ENCODE measurements at places on chromosomes 6 and 20.

DNA sequence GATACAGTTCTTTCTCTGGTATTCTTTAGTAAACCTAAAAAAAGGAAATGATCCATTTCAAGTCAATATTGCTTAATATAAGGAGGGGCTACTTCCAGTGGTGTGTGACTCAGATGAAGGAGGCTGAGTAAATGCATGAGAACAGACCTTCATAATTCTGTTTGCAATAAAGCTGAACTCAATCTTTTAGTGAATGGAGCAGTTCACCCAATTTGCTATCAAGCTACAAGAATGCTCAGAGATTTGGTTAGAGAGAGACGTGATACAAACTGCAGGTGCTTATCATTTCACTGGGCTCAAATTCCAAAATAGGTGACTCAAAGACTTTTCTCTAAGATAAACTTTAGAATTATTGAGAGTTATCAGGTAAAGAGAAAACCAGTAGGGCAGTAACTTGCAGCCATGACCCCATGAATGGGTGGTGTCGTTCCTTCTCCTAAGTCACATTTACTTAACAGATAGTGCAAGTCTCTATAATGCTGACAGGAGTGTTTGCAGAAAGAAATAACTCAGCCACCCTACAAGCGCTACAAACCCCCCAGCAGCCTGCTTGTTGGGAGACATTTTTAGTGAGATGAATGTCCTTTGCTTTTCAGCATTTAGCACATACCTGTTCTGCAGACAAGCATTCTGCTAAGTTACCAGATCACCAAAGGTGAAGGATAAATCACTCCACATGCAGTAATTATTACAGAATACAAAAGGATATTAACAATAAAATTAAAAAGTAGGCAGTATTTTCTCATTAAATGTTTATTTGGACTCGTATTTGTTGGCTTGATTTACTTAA is 16.4 kb upstream of the BLOC1S5 start:
- no peak for DNase-seq

DNA sequence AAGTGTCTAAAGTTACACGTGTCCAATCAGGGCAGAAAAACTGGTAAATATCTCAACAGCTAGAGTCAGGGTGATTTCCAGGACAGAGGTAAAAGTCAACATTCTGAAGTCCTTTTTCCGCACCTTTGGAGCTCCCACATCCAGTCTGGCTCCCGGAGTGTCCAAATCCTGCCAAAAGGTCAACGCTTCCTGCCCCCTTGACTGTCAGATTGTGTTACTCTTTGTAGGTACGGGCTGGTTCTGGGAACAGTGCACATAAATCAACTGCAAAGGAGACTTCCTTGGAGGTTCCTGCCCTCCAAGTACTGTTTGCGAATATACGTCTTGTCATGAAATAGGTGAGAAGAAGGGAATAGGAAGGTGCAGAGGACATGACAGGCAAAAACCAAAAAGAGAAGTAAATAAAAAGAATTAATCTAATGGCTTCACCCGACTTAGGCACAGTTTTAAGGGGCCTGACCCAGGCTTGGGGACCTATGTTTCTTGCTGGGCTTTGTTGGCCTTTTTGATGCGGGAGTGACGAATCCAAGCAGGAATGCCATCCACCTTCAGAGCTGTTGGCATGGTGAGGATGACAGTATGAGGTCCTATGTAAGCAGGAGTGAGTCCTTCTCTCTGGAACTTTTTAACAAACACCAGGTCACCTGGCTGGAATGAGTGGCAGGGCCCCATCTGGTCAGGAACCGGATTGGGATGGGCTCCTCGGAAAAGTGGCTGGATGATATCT is 155.4 kb downstream of the TRIM27 start:
- DNase-seq: no peak

DNA sequence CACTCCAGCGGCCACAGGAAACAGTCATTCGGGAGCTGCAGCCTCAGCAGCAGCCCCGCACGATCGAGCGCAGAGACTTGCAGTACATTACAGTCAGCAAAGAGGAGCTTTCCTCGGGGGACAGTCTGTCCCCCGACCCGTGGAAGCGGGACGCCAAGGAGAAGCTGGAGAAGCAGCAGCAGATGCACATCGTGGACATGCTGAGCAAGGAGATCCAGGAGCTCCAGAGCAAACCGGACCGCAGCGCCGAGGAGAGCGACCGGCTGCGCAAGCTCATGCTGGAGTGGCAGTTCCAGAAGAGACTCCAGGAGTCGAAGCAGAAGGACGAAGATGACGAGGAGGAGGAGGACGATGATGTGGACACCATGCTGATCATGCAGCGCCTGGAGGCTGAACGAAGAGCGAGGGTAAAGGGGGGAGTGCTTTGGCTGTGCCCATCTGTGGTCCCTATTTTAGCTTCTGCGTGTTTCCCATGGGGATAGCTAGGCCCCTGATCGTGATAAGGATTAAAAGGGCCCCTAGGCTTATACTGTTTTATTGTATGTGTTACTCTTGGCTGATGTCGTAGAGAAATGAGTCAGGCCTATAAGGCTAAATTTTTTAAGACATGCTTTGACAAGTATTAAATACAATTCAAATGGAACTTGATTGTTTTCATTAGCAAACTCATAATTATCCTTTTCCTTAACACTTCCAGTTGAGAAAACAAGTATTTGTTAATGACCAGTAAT is 45.5 kb upstream of the KIF25 start:
- DNase-seq: no peak

DNA sequence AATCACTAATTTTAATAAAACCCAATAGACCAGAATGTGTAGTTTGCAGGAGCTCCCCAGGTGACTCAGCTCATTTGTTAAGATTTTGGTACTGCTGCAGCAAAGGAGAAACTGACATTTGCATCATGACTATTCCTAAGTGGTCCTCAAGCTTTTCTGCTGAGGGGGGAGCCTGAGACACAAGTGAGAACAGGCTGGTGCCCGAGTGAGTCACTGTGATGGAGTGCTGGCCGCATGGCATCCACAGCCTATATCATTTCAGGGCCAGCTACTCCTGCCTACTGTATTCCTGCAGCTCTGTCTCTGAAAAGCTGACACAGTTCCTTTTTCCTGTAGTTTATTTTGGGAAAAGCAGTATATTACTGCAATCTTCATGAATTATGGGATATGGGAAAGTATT is 113.7 kb upstream of the ENPP5 start:
- DNase-seq: no peak

GRCh38 chr6:158524311-158524710 is 35.6 kb upstream of the TMEM181 start:
- DNase-seq: no peak

DNA sequence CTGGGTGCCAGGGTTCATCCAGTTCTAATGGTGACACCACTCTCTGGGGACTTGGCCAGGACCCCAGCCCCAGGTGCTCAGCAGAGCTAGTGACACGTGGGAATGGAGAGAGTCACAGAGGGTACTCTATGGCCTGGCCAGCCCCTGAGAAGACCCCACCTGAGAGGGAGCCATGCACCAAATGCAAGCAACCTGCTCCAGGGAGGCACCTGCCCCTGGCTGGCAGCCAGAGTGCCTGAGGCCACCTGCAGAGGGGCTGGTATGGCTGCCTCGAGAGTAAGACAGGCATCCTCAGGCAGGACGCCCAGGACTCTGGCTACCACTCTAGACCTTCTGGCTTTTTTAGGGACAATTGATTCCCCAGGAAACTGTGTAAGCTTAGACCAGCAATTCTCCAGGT is 38.6 kb upstream of the CST7 start:
- no peak for DNase-seq

DNA sequence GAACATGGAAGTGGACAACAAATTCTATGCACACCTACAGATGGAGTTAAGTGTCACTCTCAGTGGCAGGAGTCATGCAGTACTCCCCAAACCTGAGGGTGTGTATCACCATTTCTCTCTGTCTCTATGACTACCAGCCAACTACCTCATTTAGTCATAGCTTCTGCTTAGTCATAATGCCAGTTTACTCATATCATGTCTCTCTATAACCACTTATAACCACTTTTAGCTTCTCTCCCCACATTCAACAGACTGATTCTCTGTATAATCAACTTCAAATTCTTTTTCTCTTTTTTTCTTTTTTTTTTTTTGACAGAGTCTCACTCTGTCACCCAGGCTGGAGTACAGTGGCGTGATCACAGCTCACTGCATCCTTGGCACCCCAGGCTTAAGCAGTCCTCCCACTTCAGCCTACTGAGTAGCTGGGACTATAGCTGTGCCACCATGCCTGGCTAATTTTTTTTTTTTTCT is 13.8 kb upstream of the GTF3C6 start:
- no peak for DNase-seq

GRCh38 chr6:105941621-105942412 is 144.3 kb upstream of the PRDM1 start:
- DNase-seq: no peak

- DNase-seq: no peak
Observed at GRCh38 chr6:146550911-146551310, 7.3 kb downstream of the RAB32 start.

GRCh38 chr6:142738731-142739130 is 206.2 kb downstream of the HIVEP2 start:
- DNase-seq: no peak

DNA sequence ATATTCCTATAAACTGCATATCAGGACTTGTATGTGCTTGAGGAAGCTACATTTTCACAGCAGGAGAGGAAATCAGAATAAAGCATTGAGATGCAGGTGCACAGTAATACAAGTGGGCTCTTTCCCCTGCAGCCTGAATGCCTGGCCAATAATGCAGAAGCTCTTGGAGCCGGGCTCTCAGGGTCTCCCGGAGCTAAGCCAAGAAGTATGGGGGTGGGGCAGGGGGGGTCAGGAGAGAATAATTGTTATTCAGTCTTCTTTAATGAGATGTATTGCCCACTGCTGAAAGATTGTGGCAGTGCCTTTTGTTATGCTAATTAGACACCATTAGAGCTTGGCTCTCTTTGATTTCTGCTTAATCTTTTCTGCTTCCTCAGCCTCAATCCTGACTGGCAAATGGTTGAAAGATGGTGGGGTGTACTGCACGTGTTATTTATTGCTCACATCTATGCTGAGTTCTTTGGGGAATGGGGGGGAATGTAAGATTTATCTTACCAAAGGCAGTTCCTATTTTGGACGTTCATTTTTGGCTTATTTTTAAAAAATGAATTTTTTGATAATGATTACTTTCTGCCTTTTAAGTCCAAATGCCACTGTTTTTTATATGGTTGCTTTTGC is 407.6 kb upstream of the SOX4 start:
- no peak for DNase-seq

DNA sequence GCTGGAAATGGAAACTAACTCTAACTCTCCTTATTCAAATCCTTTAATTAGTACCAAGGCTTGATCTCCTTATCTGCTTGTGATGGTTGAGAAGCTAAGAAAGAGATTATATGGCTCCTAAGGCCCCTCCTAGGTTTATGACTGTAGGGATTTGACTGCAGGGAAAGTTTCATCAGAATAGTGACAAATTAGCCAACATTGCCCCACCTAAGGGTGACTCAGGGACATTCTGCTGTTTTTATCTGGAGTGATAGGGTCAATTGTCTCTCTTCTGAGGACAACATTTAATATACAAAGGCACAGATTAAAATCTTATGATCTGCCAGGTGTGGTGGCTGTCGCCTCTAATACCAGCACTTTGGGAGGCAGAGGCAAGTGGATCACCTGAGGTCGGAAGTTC is 138.1 kb upstream of the MARCKS start:
- no peak for DNase-seq

GRCh38 chr6:164478426-164478825 is 831.0 kb downstream of the C6orf118 start:
- no peak for DNase-seq

GRCh38 chr6:1382883-1383728 is 6.3 kb upstream of the FOXF2 start:
- no peak for DNase-seq

- DNase-seq: no peak
Observed at GRCh38 chr6:107246972-107247615, 131.8 kb upstream of the BEND3 start.

- no peak for DNase-seq
Observed at GRCh38 chr6:131923356-131923755, 27.8 kb downstream of the CCN2 start.

GRCh38 chr6:134821928-134822864 is 127.7 kb downstream of the ALDH8A1 start:
- DNase-seq: no peak

DNA sequence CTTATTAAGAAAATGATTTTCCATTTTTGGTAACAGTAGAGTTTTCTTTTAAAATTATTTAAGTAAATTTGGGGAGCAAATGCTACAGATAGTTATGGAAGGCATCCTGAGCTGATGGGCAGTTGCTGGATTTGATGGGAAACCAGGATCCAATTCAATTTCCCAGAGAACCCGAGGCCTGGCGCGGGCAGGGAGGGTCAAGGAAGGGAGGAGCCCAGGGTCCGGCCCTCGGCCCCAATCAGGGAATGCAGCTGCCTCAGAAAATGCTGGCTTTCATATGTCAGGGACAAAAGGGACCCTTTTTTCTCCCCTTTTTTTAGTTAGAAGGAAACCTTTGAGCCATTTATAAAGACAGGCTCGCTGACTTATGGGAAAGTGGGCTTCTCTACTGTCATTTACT is 42.1 kb downstream of the CTCFL start:
- DNase-seq: no peak

DNA sequence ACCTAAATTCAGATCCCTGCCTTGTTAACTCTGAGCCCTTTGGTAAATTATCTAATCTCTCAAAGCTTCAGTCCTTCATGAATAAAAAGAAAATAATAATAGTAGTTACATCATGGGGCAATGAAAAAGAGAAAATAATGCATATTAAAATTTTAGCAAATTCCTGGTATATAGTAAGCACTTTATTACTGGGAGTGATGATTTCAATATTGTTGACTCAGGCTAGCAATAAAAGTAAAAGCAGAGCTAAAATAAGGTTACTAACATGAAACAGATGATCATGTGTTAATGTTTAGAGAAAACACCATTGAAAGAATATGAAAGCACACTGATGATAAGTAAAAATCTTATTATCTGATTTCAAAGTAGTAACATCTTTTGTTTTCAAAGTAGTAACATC is 13.6 kb downstream of the GINS1 start:
- DNase-seq: no peak

DNA sequence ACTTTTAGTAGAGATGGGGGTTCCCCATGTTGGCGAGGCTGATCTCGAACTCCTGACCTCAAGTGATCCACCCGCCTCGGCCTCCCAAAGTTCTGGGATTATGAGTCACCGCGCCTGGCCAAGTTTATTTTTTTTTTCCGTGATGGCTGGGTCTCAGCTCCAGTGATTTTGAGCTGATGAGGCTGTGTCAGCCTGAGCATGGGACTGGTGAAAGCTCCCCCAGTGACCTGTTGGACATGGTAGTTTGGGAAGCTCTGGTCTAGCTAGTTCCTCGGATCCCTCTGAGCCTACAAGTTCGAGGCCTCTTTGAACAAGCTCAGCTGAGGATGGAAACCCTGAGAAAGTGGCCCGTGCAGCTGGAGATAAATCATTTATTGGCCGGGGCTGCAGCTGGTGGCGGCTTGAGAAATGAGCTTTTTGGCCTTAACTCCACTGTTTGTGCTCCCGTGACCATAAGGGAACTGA is 126.8 kb downstream of the SNX5 start:
- DNase-seq: no peak

DNA sequence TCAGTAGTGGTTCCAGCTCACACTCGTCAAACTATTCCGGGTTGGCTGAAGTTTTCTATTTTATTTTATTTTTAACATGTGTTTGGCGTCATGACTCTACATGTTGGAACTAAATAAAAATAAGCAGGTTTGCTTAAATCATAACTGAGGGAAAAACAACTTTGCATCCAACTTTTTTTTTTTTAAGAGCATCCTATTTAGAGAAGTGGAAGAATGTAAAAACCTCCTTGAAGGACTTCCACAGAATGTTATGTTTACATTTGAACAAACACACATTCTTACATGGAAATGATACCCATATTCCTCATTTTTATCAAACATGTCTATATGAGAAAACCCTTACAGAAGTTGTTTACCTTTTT is 659 bp downstream of the PRDM1 start:
- DNase-seq: no peak

GRCh38 chr6:164347455-164347854 is 932.9 kb downstream of the QKI start:
- no peak for DNase-seq

All from cerebellar nuclear complex (tissue), 1 donor.